ENCODE measurements at places on chromosomes 5 and 9.

GRCh38 chr5:10623305-10623910 is 59.5 kb downstream of the ANKRD33B start:
- DNase-seq, result no peak

GRCh38 chr5:80041527-80041926 is 6.4 kb downstream of the THBS4 start:
- no peak for DNase-seq

GRCh38 chr5:125106881-125107280 is 360.4 kb upstream of the ZNF608 start:
- no peak for DNase-seq

GRCh38 chr9:24464319-24464951 is 81.3 kb downstream of the IZUMO3 start:
- DNase-seq, result no peak

GRCh38 chr5:143041461-143041860 is 271.3 kb downstream of the ARHGAP26 start:
- DNase-seq, result no peak

DNA sequence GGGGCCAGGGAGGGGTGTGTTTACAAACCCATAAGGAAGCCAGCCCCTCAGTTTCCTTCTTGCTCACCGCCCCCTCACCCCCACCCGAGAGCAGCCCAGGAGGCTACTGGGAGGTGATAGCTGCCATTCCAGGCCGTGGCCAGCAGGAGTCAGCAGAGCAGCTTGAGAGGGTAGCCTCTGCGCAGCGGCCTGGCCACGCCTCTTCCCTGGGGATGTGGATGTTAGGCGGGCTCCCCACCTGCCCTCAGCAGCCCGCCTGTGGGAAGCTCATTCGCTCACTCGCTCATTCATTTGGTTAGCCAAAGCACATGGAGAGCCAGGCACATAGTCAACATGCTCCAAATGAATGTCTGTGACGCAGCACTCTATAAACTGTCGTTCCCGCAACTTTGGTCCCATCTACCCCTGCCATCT is 6.1 kb upstream of the DPM2 start:
- DNase-seq, result peak; percentile 80

DNA sequence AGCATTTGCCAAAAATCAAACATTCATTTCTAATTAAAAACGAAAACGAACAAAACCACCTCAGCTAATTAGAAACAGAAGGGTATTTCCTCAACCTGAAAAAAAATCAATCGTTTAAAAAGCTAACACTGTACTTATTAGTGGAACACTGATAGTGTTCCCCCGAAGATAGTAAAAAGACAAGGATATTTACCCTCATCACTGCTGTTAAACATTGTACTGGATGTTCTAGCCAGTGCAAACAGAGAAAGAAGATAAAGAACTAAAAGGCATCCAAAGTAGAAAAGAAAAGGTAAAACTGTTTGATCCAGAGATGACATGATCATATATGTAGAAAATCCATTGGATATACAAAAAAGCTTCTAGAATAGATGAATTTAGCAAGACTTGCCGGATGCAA is 508.3 kb downstream of the DMRTA1 start:
- no peak for DNase-seq

DNA sequence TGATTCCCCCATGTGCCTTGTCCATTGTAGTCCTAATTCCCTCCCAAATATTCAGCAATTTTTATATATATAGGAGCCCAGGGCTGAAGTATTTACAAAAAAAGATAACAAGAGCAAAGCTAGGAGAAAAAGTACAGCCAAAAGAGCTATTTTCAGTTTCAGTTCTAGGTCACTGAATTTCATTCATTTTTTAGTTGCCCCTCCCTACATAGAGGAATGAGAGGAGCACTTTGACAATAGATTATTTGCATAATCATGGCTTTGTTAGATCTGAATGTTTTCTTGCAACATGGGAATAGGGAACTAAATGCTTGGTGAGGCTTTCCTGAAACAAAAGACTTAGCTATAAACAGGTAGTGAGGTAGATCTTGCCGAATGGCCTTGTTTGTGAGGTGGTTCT is 15.3 kb upstream of the F2RL2 start:
- no peak for DNase-seq

GRCh38 chr9:101566904-101567724 is 27.7 kb downstream of the PPP3R2 start:
- DNase-seq, result no peak

GRCh38 chr9:134629586-134630392 is 11.8 kb upstream of the COL5A1 start:
- DNase-seq, result no peak

DNA sequence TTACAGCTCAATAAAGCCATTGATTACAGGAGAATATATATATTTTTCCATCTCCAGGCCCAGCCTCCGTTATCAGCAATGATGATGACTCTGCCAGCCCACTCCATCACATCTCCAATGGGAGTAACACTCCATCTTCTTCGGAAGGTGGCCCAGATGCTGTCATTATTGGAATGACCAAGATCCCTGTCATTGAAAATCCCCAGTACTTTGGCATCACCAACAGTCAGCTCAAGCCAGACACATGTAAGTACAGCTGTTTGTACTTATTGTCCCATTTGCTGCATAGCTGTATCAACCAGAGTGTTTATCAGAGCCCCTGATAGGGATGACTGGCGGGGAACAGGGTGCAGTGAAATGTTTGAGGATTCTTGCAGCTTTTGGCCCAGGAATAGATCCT is 197.7 kb downstream of the NTRK2 start:
- DNase-seq, result no peak

- DNase-seq, result no peak
Measured at GRCh38 chr5:178784391-178784790, 53.9 kb upstream of the ZNF354A start.

- no peak for DNase-seq
Measured at GRCh38 chr5:177550122-177550521, 4.2 kb downstream of the FAM193B start.

GRCh38 chr9:89988458-89988857 is 383.6 kb downstream of the GADD45G start:
- DNase-seq, result no peak

DNA sequence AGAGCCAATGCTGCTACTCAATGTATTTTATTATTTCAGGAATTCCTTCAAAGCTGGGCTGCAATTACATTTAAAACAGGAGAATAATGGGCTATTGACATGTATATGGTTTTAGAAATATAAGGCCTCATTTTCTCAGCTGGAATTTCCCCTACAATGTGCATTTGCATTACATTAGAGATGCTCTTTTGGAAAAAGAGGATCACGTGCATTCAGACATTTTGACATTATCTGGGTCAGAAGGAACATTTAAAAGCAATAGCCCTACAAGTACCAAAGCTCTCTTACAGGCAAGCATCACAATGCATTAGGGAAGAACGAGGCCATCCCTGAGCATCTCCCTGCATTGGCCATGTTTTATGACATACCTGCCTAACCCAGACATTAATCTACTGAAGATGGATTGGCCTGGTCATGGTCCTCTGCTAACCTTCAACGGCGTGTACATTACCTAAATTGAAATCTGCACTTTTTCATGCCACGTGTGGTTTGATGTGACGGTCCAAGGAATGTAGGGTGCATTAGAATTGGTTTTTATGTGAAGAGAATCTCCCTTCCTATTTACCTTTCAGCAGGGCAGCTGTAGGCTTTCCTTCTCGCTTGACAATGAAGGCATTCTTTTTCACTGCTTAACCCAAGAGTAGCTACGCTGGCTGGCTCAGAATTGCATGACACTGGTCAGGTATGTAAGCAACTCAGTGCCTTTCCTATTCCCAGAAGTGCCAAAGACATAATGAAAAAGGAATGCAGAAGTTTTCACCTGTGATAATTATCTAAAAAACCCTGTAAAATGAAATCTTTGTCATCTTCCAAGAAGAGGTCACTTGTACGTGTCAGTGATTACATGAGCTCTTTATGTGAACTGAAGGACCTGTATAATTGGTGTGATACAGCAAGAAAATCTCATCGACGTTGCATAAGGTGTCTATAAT is 212.3 kb upstream of the MPDZ start:
- DNase-seq, result no peak

DNA sequence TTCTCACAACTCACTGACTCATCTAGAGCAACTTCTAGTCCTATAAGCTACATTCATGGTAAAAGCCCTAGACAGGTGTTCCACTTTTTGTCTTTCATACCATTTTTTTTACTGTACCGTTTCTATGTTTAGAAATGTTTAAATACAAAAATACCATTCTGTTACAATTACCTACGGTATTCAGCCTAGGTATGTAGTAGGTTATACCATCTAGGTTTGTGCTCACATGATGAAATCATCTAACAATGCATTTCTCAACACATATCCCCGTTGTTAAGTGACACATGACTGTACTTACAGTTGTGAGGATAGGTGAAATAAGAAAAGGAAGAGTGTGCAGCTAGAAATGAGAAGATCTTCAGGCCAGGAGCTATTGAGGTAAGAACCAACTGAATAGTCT is 6.2 kb downstream of the CENPK start:
- no peak for DNase-seq

GRCh38 chr5:96338091-96338490 is 95.0 kb downstream of the PCSK1 start:
- no peak for DNase-seq

- no peak for DNase-seq
Measured at GRCh38 chr5:139116100-139116655, 82.0 kb downstream of the SIL1 start.

DNA sequence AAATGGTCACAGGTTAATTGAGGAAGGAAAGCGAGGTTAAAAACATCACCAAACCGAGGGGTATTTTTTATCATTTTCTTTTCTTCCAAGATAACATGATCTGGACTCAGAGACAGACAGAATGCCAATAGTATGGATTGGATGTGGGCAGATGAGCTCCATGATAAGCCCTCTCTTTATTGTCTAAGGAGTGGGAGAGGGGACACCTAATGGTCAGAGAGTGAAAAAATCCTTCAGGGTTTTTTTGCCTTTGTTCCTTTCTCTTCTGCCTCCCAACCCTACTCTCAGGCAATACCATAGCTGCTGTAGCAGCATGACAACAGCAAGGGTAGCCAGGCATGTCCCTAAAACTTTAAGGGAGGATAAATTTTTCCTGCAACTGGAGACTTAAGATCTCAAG is 94.7 kb downstream of the DIRAS2 start:
- DNase-seq, result no peak

DNA sequence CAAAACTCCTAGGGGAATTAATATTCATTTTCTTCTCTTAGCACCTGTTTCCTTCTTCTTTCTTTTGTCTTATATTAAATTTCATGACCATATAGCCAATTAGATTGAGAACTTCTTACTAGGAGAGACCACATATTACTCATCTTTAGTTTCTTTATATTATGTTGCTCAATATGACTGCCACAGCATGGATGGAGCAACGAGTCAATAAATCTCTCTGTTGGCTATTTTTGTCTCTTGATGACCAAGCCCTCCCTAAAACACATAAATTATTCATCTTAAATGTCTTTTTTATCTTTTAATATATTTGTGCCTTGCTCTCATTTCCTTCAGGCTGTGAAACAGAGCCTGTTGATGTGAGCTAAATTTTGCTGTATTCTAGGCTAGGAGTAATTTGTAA is 123.0 kb downstream of the ADAMTSL1 start:
- DNase-seq, result no peak

- DNase-seq, result no peak
Measured at GRCh38 chr5:113218906-113219517, 215.8 kb downstream of the TSSK1B start.

DNA sequence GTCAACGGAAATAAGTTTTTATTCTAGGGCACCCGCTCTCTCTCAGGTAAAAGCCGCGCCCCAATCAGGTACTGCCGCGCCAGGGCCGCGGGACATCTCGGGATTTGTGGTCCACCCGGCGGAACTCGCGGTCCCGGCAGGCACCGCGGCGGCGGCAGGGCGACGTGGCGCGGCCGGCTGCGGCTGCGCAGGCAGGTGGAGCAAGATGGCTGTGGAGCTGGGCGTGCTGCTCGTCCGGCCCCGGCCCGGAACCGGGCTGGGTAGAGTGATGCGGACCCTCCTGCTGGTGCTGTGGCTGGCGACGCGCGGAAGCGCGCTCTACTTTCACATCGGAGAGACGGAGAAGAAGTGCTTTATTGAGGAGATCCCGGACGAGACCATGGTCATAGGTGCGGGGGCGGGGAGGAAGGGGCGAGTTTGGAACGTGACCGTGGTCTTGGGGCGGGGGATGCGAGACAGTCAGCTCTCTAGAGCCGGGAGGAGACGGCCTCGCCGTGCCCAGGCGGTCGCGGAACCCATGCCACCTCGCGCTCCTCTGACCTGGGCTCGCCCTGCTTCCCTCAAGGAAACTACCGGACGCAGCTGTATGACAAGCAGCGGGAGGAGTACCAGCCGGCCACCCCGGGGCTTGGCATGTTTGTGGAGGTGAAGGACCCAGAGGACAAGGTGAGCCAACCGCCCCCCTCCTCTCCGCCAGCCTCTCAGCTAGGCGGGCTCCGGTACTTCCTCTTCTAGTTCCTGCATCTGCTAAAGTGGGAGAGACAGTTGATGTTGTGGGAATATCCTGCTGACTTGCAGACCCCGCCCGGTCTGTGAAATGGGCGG is at the start of gene TMED9:
TMED9 (plus strand) TSS at position 194 of the 825 bp plus-strand sequence; CDS start at position 206, 12 bp downstream.
- peak; percentile 47 for DNase-seq

GRCh38 chr9:113989017-113989713 is 88.9 kb downstream of the AMBP start:
- DNase-seq, result no peak

DNA sequence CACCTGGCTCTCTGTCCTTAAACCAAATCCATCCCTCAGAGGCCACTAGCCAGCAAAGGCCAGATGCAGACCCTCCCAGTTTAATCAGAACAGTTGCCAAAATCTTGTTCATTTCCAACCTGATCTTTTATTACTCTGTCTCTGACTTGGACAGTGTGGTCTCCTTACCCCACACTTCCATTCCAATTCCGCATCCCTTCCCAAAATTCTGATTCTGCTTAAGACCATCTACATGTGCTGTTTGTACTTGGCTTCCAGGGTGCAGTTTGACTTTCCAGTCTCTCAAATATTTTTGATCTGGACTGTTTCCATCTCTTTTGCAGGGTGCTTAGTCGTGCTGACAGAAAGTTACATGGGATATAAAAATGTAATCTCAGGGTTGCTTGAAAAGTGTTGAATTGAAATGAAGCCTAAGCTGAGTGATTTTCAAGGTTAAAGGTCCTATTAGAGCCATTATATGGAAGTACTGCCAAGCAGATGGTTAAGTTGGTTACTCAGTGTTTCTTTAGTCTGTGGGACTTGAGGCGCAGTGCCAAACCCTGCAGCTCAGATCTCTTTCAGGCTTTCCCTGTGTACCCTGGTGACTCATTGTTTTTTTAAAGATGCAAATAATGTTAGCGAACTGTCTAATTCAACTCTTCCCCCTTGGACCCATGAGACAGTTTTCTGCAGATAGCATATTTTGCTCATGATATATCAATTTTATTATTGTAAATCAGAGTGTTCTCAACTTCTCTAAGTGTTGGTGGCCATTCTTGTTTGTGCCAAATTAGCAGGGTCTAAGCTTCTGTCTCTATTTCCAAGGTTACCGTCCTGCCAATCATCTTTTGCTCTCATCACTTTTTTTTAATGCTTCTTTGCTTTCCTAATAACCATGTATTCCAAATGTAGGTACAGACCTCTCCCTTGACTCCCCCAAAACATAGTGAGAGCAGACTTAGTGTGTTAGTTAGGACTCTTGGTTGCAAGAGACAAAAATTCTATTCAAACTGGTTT is 18.2 kb upstream of the DCP2 start:
- no peak for DNase-seq

GRCh38 chr9:137286975-137287383 is 9.5 kb downstream of the TOR4A start:
- no peak for DNase-seq
